Spinal cord (tissue), 10 donors: ENCODE measurements at places on chromosomes 5 and 9. TPM values are rescaled to one million over a fixed set of nuclear protein-coding genes. Genes with fewer than 3 reads are reported as not detected.

LAMC3 gene
- total RNA-seq = 24.1 TPM

NPR3 gene
- 41.0 TPM for total RNA-seq

MSX2 gene
- total RNA-seq = 2.6 TPM

NTMT1 gene
- total RNA-seq = 26.0 TPM

SLC38A9 gene
- 32.6 TPM for total RNA-seq

KCTD16 gene
- total RNA-seq = 30.8 TPM

CTSV gene
- total RNA-seq = 3.5 TPM
